Type B pancreatic cell (in vitro differentiated cells): ENCODE measurements at places on chromosomes 6 and 20.

GRCh38 chr6:39425346-39426072 is 103.0 kb upstream of the KCNK16 start:
- no peak for DNase-seq

GRCh38 chr6:166658115-166658791 is 31.2 kb upstream of the RPS6KA2 start:
- DNase-seq: no peak

DNA sequence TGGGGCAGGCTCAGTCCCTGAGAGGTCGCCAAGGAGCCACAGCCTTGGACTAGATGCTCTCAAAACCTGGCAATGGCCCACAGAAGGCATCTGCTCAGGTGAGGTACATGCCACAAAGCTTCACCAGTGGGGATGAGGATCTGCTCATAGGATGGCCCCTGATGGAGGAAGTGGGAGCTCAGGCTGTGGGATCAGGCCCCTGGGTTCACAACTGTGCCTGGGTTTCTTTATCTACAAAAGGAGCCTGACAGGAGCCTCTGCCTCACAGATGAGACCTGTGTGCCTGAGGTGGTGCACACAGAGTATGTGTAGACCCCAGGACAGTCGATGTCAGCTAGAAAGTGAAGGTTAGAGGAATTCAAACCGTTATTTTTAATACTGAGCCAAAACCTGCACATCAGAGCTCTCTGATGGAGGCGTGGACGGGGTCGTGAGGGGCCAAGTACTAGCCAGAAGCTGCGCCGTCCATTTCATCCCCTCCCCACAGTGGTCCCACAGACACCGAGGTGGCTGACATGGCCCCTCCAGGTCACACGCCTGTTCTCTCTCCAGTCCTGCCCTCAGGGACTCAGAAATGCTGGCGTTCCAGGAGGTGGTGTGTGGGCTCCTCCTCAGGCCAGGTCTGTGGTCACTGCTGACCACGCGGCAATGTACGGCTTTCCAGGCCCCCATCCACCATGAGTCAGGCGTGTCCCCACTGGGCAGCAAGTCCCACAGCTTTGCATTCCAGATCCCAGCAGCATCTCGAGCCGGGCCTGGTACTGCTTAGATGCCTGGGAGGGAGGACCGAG is 33.3 kb downstream of the NTSR1 start:
- DNase-seq: no peak

DNA sequence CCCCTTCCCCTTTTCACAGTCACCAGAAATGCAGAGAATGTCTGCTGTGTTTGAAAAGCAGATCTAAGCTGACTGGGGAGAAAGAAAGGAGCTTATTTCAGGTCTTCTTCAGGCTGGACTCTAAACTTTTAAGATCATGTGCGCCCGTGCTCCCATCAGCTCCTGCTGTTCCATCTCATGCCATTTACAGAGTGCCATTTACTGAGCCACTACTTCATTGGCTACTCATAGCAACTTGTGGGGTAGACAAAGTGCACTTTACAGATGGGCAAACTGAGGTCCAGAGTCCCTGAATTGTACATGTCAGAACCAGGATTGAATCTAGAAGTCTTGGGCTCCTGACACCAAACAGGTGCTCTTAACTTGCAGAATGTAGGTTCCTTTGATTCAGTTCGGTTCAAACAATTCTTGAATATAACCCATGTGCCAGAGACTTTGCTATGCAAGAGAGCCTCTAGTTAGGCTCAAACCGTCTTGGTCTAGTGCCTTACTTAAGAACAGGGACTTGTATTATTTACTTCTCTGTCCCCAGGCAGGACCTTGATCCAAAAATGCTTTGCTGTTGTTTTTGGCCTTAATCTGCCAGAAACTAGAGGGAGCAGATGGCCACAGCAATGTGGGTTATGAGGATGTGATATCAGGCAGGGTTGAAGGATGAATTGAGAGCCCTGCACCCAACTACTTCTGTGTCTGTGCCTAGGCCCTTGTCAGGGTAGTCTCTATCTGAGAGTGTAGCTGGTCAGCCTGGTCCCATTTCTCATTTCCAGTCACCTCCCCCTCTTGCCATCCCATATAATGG is 56.4 kb downstream of the RALY start:
- no peak for DNase-seq

GRCh38 chr6:90709431-90709996 is 122.6 kb upstream of the MAP3K7 start:
- DNase-seq: no peak

GRCh38 chr20:36700438-36700837 is 45.5 kb downstream of the NDRG3 start:
- DNase-seq: no peak

DNA sequence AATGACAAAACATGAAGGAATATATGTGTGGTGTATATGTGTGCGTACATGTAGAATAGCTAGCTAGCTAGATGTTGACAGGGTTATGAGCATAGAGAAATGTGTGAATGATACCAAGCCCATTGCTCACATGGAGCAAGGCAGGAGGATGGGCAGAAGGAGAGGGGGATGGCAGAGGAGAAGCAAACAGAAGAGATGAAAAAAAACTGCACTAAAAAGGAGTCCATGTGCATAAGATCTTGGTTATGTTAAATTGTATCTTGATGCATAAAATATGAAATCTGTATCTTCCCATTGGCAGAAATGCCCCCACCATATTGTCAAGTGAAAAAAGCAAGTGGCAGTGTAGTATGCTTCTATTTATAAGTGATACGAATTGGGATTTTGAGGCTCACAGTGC is 125.1 kb downstream of the PRND start:
- no peak for DNase-seq

- no peak for DNase-seq
These were observed 2.2 kb downstream of the TAF4 start for GRCh38 chr20:62063315-62063980.

DNA sequence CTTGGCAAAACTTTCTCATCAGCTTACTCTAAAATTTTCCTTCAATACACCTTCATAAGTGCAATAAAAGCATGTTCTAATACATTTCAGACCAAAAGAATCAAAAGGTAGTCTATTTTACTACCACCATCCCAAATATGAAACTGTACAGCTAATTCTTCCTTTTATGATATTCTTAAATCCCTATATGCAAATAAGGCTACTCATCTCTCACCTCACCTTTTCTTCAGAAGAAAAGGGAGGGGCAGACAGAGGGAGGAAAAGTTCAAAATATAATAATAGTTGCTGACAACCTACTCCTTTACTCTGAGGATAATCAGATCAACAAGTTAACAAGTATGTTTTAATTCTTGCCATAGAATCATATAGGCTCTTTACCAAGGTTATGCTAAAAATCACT is 7.4 kb downstream of the C6orf120 start:
- no peak for DNase-seq

DNA sequence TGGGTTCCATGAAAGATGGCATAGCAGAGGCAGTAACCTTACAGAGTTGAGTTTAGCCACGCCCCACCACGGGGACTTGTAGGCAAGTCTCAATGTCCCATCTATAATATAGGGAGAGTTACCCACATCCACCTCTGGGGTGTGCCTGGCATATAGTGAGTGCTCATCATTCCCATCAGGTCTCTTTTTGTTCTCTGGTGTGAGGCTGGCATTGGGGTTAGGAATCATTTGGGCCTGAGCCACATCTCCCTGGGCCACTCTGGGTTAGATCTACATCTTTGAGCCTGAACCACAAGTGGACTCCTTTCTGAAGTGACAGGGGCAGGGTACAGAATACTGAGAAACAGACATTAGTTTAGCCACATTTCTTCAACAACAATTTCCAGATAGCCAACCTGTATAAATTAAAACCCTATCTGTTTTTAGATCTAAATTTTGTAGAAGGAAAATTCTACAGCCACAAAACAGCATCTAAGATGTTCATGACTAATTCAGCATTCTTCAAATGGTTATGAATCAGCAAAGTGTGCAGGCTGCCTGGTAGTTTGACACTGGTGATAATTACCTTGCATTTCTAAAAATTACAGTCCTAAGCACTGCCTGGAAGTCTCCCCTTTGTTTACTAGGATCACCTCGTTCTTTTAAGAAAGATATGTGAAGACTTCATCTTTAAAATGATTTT is 20.1 kb downstream of the RNF24 start:
- no peak for DNase-seq

DNA sequence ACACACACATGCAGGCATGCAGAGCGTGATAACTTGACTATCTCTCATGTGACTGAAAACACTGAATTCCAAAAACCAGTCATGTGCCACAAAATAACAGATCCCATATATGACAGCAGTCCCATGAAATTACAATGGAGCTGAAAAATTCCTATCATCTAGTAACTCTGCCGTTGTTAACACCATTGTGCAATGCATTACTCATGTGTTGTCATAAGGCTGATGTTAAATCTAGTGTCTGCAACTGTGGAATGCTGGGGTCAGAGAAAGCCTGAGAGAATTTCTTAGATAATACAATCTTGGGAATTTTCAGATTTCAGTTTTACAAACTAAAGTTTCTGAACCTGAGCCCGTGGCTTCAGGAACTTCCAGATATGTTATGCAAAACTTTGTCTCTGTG is 70.2 kb downstream of the LYRM4 start:
- no peak for DNase-seq

GRCh38 chr6:42136508-42137193 is 5.8 kb downstream of the C6orf132 start:
- no peak for DNase-seq

DNA sequence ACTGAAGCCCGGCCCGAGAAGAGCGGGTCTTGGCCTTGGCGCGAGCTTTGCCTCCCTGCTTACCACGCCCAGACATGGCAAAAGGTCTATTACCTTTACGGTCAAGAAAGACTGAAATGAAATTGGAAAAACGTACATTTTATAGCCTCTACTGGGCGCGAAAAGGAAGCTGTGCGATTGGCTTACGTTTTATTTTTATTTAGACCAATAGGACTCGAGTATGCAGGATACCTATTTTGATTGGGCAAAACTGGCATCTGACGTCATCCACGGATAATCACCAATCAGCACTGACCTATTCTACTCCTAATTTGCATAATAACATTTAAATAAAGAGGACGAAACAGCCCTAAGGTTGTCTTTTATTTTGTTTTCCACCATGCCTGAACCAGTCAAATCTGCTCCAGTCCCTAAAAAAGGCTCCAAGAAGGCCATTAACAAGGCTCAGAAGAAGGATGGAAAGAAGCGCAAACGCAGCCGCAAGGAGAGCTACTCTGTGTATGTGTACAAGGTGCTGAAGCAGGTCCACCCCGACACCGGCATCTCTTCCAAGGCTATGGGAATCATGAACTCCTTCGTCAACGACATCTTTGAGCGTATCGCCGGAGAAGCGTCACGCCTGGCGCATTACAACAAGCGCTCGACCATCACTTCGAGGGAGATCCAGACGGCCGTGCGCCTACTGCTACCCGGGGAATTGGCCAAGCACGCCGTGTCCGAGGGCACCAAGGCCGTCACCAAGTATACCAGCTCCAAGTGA is 97.4 kb downstream of the OR2B2 start:
- DNase-seq: no peak

- no peak for DNase-seq
These were observed 11.1 kb upstream of the VAPB start for GRCh38 chr20:58377766-58378401.

DNA sequence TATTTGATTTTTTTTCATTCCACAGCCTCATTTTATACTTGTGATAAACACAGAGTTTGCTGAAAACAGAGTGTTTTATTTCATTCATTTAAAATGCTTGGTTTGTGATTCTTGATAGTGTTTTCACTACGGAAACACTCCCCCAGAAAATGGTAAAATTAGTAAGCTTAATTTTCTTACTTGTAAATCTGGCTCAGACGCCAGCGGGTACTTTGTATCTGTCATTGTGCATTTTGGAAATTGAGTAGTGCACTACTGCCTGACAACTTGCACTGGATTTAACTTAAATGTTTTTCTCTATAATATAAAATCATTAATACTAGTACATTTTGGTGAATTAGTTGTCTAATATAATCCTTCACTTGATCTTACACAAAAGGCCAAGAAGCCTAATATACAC is 37.0 kb upstream of the HINT3 start:
- DNase-seq: no peak

DNA sequence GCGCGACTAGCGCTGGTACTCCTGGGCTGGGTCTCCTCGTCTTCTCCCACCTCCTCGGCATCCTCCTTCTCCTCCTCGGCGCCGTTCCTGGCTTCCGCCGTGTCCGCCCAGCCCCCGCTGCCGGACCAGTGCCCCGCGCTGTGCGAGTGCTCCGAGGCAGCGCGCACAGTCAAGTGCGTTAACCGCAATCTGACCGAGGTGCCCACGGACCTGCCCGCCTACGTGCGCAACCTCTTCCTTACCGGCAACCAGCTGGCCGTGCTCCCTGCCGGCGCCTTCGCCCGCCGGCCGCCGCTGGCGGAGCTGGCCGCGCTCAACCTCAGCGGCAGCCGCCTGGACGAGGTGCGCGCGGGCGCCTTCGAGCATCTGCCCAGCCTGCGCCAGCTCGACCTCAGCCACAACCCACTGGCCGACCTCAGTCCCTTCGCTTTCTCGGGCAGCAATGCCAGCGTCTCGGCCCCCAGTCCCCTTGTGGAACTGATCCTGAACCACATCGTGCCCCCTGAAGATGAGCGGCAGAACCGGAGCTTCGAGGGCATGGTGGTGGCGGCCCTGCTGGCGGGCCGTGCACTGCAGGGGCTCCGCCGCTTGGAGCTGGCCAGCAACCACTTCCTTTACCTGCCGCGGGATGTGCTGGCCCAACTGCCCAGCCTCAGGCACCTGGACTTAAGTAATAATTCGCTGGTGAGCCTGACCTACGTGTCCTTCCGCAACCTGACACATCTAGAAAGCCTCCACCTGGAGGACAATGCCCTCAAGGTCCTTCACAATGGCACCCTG is 1.6 kb downstream of the TPBG start:
- peak; percentile 75 for DNase-seq

DNA sequence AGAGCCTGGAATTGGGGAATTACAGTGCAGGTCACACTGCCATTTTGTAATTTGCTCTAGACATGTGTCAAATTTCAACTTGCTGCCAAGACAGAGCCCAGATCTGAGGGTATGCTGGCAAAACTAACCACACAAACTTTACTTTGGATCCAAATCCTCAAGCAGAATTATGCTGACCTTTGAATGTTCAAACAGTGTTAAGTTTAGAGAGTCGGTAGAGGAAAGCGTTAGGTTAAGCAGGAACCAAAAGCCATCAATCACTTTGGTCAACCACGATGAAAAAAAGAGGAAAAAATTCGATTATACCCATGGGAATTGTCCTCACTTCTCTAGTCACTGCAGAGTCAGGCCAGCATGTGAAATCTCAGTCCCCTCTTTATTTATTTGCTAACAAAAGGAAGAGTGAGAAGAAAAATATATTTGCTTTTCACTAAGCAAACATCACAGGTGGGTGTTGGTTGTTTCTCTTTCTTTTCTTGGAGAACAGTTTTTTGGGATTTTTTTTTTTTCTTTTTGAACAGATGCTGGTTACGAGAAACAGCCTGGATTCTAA is 105.1 kb upstream of the ADGRF1 start:
- no peak for DNase-seq

GRCh38 chr6:107357842-107358241 is 101.5 kb downstream of the PDSS2 start:
- DNase-seq: no peak
